Dorsolateral prefrontal cortex (tissue), 122 donors: ENCODE measurements at places on chromosomes 2 and 18. TPM values are rescaled to one million over a fixed set of nuclear protein-coding genes. Genes with fewer than 3 reads are reported as not detected.

Gene TUBA4B
- not detected for total RNA-seq

Gene ANO7
- 9.1 TPM for total RNA-seq

Gene RAB6C
- total RNA-seq = 4.9 TPM

Gene CCDC195
- not detected for total RNA-seq

Gene ZNF521
- 21.4 TPM for total RNA-seq

Gene XDH
- not detected for total RNA-seq

Gene IL36B
- not detected for total RNA-seq

Gene HOXD4
- not detected for total RNA-seq

Gene CFC1
- 3.2 TPM for total RNA-seq

Gene LYG1
- total RNA-seq = 1.7 TPM

Gene TMEM169
- total RNA-seq = 8.4 TPM

Gene SAG
- not detected for total RNA-seq

Gene AQP12A
- total RNA-seq = not detected

Gene DAW1
- 4.3 TPM for total RNA-seq
